Naive thymus-derived CD8-positive, alpha-beta T cell (primary cell): ENCODE measurements at places on chromosomes 6 and 20. TPM values are rescaled to one million over a fixed set of nuclear protein-coding genes. Genes with fewer than 3 reads are reported as not detected.

GRCh38 chr20:47818466-47818865 is 33.2 kb upstream of the SULF2 start:
- H3K4me1 ChIP-seq, result no peaks in the 10 kb centered on the region
- H3K27ac ChIP-seq, result no peak overlapping the region
- peaks cover 36% of the 10 kb centered on the region for H3K27me3 ChIP-seq
- no peak overlapping the region for H3K4me3 ChIP-seq
- DNase-seq, result no peak
- no peaks in the 10 kb centered on the region for H3K36me3 ChIP-seq

DNA sequence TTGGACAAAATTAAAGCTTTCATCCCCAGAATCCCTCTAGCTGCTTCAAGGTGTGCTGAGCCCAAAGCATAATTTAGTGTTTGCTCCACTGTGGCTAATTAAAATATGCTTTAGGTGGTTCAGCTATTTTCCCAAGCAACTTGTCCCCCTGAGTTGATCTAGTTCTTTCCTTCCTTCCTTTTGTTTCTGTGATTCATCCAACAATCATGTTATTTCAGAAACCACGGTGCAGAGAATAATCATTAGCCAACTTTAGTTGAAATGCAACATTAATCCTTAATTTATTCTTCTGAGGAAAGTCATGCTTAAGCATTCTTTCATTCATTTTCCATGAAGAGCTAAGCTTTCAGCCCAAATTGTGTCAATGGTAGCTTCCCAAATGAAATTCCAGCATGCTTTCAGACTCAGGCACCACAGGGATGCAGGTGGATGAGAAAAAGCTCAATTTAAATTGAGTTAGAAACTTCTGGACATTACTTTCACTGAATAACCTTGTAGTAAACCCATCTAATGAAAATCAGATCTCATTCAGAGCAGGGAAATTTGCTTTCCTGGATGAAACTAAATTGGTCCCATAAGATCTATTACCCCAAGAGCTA is 209.0 kb upstream of the NT5E start:
- peaks cover 10% of the 10 kb centered on the region for H3K27me3 ChIP-seq
- H3K4me1 ChIP-seq, result no peaks in the 10 kb centered on the region
- H3K27ac ChIP-seq, result no peak overlapping the region
- H3K4me3 ChIP-seq, result no peak overlapping the region
- no peak for DNase-seq
- no peaks in the 10 kb centered on the region for H3K36me3 ChIP-seq

DNA sequence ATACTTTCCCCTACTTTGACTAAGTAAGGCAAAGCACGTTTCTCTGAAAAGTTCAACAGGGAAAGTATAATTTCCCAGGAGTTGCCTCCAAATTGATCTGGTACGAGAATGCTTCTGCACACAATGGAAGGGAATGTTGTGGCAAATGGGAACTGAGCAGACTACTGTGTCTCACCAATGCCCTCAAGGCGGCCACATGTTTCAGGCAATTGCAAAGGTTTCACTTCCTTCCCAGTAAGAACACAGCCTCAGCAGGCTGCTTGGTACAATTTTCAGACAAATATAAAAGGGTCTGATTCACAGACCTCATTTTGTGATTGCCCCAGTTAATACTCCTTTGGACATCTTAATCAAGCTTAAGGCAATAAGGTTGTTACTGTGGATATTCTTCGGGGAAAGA is 71.2 kb downstream of the KIAA0319 start:
- H3K4me3 ChIP-seq, result no peak overlapping the region
- H3K27me3 ChIP-seq, result peaks cover 6% of the 10 kb centered on the region
- no peaks in the 10 kb centered on the region for H3K36me3 ChIP-seq
- H3K4me1 ChIP-seq, result no peaks in the 10 kb centered on the region
- no peak for DNase-seq

DNA sequence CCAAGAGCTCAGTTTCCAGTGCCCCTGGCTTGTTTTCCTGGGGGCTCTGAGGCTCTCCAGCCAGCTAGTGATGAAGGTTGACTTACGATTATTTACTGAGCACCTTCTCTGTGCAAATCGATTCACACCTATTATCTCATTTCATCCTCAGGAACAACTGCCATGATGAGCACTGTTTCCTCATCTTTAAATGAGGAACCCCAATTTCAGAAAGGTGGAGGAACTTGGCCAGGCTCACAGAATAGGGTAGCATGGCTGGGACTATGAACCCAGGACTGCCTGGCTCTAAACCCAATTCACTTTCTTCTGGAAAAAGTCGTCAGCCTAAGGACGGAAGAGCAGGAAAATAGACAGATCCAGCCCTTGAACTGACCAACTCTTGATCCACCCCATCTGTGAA is 3.5 kb upstream of the BPI start:
- H3K27me3 ChIP-seq, result peaks cover 33% of the 10 kb centered on the region
- H3K36me3 ChIP-seq, result no peaks in the 10 kb centered on the region
- H3K27ac ChIP-seq, result no peak overlapping the region
- DNase-seq, result no peak

Gene RAET1E
- not detected for polyA plus RNA-seq
